SK-N-SH (cell line): ENCODE measurements at places on chromosomes 16 and 17. TPM values are rescaled to one million over a fixed set of nuclear protein-coding genes. Genes with fewer than 3 reads are reported as not detected.

GRCh38 chr17:9833922-9834321, 8.2 kb downstream of the GLP2R start:
- H3K27ac ChIP-seq, result no peak overlapping the region
- no peaks in the 10 kb centered on the region for H3K4me1 ChIP-seq
- no peak overlapping the region for H3K4me3 ChIP-seq
- no peaks in the 10 kb centered on the region for H3K36me3 ChIP-seq
- no peak for DNase-seq

The NUPR1 gene
- polyA plus RNA-seq, result 0.61 and 1.1 TPM in 2 replicates

DNA sequence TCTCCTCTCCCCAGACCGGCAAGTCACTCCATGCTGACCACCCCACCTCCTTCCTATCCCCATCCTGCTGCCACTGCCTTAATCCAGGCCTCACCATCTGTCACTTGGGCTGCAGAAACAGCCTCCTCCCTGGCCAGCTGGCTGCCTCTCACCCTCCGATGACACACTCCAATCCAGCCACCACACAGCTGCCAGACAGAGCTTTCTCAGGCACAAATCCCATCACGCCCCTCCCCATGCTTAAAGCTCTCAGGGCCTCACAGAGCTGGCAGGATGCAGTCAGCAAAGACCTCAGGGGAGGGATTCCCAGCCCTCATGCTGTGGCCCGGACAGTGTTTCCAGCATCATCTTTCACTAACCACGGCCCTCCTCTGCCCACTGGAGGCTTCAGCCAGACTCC, 13.7 kb downstream of the CAMKK1 start:
- no peak overlapping the region for H3K27ac ChIP-seq
- no peaks in the 10 kb centered on the region for H3K36me3 ChIP-seq
- DNase-seq, result peak; percentile 85
- peaks cover 23% of the 10 kb centered on the region; the same call in 1 of the 2 replicates for H3K4me1 ChIP-seq

DNA sequence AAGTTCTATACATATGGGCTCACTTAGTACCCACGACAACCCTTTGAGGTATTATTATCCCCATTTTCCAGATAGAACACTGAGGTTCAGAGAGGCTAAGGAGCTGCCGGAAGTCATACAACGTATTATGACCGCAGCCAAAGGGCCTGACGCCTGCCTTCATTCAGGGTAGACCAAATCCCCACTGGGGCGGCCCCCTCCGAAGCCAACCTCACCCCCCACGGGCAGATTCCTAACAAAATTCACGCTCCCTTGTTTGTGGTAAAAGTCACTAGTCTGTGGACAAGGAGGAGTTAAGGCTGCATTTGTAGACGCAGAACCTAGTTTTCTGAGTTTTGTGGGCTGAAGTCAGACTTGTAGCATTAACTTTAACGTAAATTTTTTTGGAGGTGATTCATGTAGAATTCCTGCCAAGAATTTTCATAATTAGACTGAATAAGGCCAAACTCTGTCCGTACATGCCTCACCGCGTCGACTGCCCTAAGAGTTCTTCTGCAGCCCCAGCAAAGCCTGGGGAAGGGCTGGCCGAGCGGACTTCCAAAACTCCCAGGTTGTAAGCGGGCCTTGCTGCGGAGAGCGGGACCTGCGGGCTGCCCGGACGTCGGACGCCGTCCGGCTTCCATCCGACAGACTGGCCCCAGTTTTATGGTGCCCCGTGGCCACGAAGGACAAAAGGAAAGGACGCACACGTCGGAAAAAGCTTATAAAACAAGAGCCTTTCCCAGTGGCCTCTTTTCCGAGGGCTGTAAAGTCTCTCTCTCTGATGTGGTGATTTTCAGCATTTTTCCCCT, 75.7 kb downstream of the NXN start:
- no peaks in the 10 kb centered on the region for H3K36me3 ChIP-seq
- peaks cover 43% of the 10 kb centered on the region; the same call in 1 of the 2 replicates for H3K27me3 ChIP-seq
- peak overlapping the region; percentile 66 for H3K27ac ChIP-seq
- no peak overlapping the region for H3K4me3 ChIP-seq
- no peak for DNase-seq

The FOXC2 gene
- polyA plus RNA-seq, result 0.37 and 1.3 TPM in 2 replicates

The MT4 gene
- not detected in 2 replicates for polyA plus RNA-seq

- H3K4me3 ChIP-seq, result peak overlapping the region; percentile 100
- DNase-seq, result peak; percentile 58
- peaks cover 30% of the 10 kb centered on the region for H3K36me3 ChIP-seq
- no peaks in the 10 kb centered on the region for H3K27me3 ChIP-seq
- peaks cover 58% of the 10 kb centered on the region; the same call in 1 of the 2 replicates for H3K4me1 ChIP-seq
- H3K27ac ChIP-seq, result peak overlapping the region; percentile 61; the same call in 1 of the 2 replicates
Observed at GRCh38 chr16:2155977-2156848, 631 bp downstream of the TRAF7 start.

The CDH8 gene
- polyA plus RNA-seq, result 0.05 TPM in 1 of 2 replicates, not detected in the other

GRCh38 chr16:11298143-11298900, 17.2 kb upstream of the PRM1 start:
- H3K27me3 ChIP-seq, result no peaks in the 10 kb centered on the region
- no peaks in the 10 kb centered on the region for H3K4me1 ChIP-seq

GRCh38 chr17:76543482-76543825, 3.6 kb downstream of the PRCD start:
- no peak overlapping the region; the same call in 1 of the 2 replicates for H3K4me3 ChIP-seq
- DNase-seq, result peak; percentile 64
- H3K36me3 ChIP-seq, result no peaks in the 10 kb centered on the region
- H3K27me3 ChIP-seq, result peaks cover 19% of the 10 kb centered on the region; the same call in 1 of the 2 replicates
- peak overlapping the region; percentile 99 for H3K27ac ChIP-seq

DNA sequence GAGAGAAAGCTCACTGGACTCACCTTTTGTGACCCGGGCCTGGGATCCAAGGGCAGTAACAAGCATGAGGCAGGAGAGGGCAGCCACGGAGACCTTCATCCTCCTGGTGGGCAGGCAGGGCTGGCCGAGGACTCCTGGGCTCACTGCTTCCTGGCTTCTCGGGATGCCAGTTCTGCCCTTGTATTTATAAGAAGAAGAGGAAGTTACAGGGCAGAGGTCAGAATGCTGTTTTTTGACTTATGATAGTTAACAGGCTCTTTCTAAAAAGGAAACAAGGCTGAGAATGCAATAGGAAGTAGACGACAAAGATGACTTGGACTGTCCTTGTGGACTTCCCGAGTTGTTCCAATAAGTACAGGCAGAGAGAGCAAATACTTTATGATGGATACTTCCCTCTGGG, at the start of gene CCL23:
Gene CCL23, minus strand, starts transcription at position 174 of the 400 bp plus-strand sequence. Its CDS starts 75 bp downstream, at position 99.
- DNase-seq, result no peak
- H3K36me3 ChIP-seq, result no peaks in the 10 kb centered on the region
- H3K4me3 ChIP-seq, result no peak within 1 kb of the TSS
- H3K27me3 ChIP-seq, result no peaks in the 10 kb centered on the region; the same call in 1 of the 2 replicates
- H3K4me1 ChIP-seq, result no peaks in the 10 kb centered on the region

DNA sequence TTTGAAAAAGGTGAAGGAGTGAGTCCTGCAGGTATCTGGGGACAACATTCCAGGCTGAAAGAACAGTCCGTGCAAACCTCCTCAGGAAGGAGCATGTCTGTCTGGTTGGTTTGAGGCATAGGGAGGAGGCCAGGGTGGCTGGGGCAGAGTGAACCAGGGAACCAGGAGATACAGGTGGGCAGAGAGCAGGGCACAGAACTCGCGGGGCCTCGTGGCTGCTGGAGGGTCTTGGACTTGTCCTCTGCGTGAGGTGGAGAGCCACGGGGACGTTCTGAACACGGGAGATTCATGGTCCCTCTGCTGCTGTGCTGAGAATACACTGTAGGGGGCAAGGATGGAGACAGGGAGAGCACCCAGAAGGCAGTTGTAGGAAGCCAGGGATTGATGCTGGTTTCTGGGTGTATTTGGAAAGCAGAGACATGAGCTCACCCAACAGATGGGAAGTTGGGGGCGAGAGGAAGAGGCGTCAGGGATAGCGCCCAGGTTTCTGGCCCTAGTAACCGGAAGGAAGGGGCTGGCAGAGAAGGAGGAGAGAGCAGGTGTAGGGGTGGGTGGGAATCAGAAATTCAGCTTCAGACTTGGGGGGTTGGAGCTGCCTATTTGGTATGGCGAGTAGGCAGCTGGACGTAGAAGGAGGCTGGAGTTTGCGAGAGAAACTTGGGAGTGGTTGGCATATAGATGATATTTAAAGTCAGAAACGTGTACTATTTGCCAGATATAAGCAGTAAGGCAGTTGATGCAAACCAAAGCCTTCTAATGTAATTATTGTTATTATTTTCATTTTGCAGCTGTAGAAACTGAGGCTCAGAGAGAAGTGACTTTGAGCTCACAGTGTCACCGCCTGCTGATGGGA, at the start of gene CCL17:
Gene CCL17, plus strand, starts transcription at position 803 of the 853 bp plus-strand sequence. CDS start 9,166 bp downstream, outside the sequence.
- no peaks in the 10 kb centered on the region for H3K36me3 ChIP-seq
- DNase-seq, result no peak
- H3K27ac ChIP-seq, result no peak within 1 kb of the TSS
- H3K4me3 ChIP-seq, result no peak within 1 kb of the TSS
- no peaks in the 10 kb centered on the region for H3K27me3 ChIP-seq

DNA sequence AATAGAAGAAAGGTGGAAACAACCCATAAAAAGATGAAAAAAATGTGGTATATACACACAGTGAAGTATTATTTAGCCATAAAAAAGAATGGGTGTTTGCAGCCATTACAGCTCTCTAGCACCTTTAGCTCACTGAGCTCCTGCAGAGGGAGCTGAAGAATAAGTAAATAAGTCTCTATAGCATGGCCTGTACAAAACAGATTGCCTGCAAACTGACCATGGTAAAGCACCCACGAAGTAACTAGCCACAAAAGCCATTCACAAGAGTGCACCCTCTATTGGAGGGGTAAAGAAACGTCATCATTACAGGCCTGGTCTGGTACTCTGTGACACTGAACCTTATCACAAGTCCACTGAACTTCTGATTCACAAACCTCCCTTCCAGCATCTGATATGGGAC, 76.3 kb downstream of the USP32 start:
- no peaks in the 10 kb centered on the region for H3K27me3 ChIP-seq
- no peaks in the 10 kb centered on the region for H3K4me1 ChIP-seq
- H3K36me3 ChIP-seq, result no peaks in the 10 kb centered on the region
- H3K27ac ChIP-seq, result no peak overlapping the region

The FBXO39 gene
- not detected in 2 replicates for polyA plus RNA-seq

The AMFR gene
- polyA plus RNA-seq, result 52.9 and 65.3 TPM in 2 replicates

GRCh38 chr16:79092846-79093245, 507.7 kb downstream of the MAF start:
- DNase-seq, result no peak
- no peak overlapping the region for H3K27ac ChIP-seq
- H3K36me3 ChIP-seq, result no peaks in the 10 kb centered on the region
- H3K27me3 ChIP-seq, result no peaks in the 10 kb centered on the region
- H3K4me3 ChIP-seq, result no peak overlapping the region

GRCh38 chr16:54465063-54465462, 178.5 kb upstream of the IRX3 start:
- DNase-seq, result no peak
- no peaks in the 10 kb centered on the region for H3K27me3 ChIP-seq
- no peak overlapping the region for H3K27ac ChIP-seq
- 0 out of 2 replicates have a peak, but pooled peaks cover 3% of the 10 kb centered on the region for H3K4me1 ChIP-seq
- no peaks in the 10 kb centered on the region for H3K36me3 ChIP-seq
- H3K4me3 ChIP-seq, result no peak overlapping the region

- no peaks in the 10 kb centered on the region for H3K36me3 ChIP-seq
- no peak overlapping the region for H3K4me3 ChIP-seq
- H3K27me3 ChIP-seq, result no peaks in the 10 kb centered on the region; the same call in 1 of the 2 replicates
- no peak overlapping the region for H3K27ac ChIP-seq
- no peaks in the 10 kb centered on the region for H3K4me1 ChIP-seq
Observed at GRCh38 chr17:45675012-45675411, 109.1 kb upstream of the CRHR1 start.

GRCh38 chr17:56316604-56317003, 163.3 kb downstream of the ANKFN1 start:
- no peak for DNase-seq
- H3K4me3 ChIP-seq, result no peak overlapping the region
- no peak overlapping the region for H3K27ac ChIP-seq
- H3K4me1 ChIP-seq, result no peaks in the 10 kb centered on the region

- no peak overlapping the region for H3K4me3 ChIP-seq
- H3K36me3 ChIP-seq, result no peaks in the 10 kb centered on the region
- DNase-seq, result no peak
- H3K27ac ChIP-seq, result no peak overlapping the region
Observed at GRCh38 chr17:33838281-33838680, 416.8 kb upstream of the CCL2 start.

The TOX3 gene
- polyA plus RNA-seq, result not detected in 2 replicates

GRCh38 chr16:85164838-85165516, 52.7 kb upstream of the CIBAR2 start:
- H3K27me3 ChIP-seq, result no peaks in the 10 kb centered on the region
- H3K36me3 ChIP-seq, result no peaks in the 10 kb centered on the region
- no peak overlapping the region for H3K4me3 ChIP-seq
- H3K27ac ChIP-seq, result no peak overlapping the region
- no peak for DNase-seq
- H3K4me1 ChIP-seq, result peaks cover 32% of the 10 kb centered on the region

GRCh38 chr17:81250286-81251093, 11.4 kb downstream of the NDUFAF8 start:
- peaks cover 48% of the 10 kb centered on the region; the same call in 1 of the 2 replicates for H3K36me3 ChIP-seq
- no peaks in the 10 kb centered on the region for H3K4me1 ChIP-seq
- no peak overlapping the region for H3K4me3 ChIP-seq
- no peak for DNase-seq
- H3K27ac ChIP-seq, result peak overlapping the region; percentile 62; the same call in 1 of the 2 replicates

DNA sequence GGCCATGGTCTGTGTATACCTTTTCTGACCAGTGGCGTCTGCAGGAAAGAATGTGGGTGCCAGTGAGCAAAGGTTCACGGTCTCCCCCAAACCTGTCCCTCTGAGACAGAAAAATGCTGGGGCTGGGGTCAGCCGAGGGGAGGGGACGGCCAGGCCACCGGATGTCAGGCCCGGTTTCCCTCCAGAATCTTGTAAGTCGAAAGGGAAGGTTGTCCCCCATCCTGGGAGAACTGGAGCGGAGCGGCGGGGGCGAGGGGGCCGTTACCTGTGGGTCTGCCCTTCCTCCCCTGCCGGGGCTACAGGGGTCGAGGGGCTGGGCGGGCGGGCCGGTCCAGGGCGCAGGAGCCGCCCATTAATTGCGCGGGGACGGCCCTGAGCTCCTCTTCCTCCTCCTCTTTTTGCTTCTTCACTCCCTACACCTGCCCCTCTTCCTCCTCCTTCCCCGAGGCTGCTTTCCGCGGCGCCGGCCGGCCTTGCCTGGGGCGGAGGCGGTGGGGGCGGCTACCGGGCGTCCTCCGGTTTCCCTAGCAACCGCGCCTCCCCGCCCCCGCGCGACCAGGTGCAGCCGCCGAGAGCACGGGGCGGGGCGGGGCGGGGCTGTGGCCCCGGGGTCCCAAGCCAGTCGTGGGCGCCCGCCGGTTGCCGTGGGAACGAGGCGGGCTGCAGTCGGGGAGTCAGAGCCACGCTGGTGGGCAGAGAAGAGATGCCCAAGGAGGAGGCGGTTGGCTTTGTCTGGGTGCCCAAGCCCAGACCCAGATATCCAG, at the start of gene MARCHF10:
Gene MARCHF10, minus strand, starts transcription at position 503 of the 764 bp plus-strand sequence. CDS start 6,579 bp downstream, outside the sequence.
- no peaks in the 10 kb centered on the region for H3K4me1 ChIP-seq
- no peak within 1 kb of the TSS for H3K4me3 ChIP-seq
- no peak within 1 kb of the TSS for H3K27ac ChIP-seq
- no peaks in the 10 kb centered on the region for H3K27me3 ChIP-seq

DNA sequence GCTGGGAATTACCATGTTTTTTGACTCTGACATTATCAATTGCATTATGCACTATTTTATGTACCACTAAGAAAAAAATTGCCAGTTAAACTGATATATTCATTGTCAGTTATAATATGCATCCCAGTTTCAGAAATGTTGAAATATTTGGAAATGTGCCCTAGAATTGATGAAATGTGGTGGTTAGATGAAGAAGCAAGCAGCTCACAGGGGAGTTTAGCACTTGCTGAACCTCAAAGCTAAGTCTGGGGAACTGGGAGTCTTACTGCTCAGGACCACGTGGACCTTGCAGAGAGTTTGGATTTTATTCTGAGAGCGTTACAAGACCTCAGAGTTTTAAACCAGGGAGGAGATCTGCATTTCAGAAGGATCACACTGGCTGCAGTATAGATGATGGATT, 67.9 kb downstream of the TNRC6C start:
- H3K4me1 ChIP-seq, result no peaks in the 10 kb centered on the region
- no peaks in the 10 kb centered on the region for H3K36me3 ChIP-seq
- H3K27ac ChIP-seq, result no peak overlapping the region
- no peak overlapping the region for H3K4me3 ChIP-seq
- DNase-seq, result no peak
